ENCODE measurements at places on chromosomes 13 and 19. TPM values are rescaled to one million over a fixed set of nuclear protein-coding genes. Genes with fewer than 3 reads are reported as not detected.

DNA sequence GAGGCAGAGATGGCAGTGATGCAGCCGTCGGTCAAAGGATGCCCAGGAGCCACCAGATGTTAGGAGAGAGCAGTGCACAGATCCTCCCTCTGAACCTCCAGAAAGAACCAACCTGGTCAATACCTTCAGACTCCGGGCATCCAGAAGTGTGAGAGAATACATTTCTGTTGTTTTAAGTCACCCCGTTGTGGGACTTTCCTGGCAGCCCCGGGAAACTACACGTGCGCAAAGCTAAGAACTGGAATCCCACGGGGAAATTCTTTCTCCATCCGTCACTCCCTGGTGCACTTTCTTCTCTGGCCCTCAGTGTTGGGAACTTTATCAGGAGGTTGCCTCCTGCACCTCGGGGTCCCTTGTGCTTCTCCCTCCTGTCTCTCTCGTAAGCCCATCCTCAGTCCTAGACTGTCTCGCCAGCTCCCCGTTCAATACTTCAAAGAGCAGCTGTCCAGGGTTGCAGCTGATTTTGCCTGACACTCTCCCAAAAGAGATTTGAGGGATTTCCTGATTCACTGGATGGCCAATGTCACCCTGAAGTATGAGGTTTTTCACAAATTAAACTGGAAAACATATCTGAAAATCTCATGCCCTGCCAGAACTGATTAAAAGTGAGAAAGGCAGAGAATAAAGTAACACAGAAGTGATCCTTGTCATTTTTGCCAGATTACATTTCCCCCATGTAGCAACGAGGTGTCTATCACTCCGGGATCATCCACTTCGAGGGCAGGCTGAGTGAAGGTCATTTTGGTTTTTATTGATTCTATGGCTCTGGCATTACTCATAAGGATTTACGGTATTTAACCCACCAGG, 136.8 kb downstream of the DCT start:
- H3K27ac ChIP-seq: no peak overlapping the region
- DNase-seq: no peak
- no peaks in the 10 kb centered on the region for H3K36me3 ChIP-seq
- no peak overlapping the region for H3K4me3 ChIP-seq

DNA sequence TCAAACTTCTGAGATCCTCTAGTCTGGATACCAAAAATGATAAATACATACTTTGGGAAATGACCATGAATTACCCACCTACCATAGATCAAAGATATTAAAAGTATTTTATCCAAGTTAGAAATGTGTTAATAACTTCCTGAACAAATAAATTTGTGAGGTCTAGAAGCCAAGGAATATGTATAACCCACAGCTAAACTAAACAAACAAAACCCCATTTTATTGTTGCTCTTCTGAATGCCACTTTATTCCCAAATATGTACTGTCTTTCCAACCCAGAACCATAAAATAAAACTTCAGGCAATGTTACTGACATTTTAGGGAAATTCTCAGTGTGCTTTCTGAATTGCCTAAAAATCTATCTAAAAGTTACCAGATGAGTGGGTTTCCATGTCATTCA, 35.1 kb downstream of the UBL3 start:
- DNase-seq: no peak
- no peak overlapping the region for H3K4me3 ChIP-seq
- H3K27me3 ChIP-seq: no peaks in the 10 kb centered on the region
- peaks cover 12% of the 10 kb centered on the region for H3K4me1 ChIP-seq
- H3K36me3 ChIP-seq: no peaks in the 10 kb centered on the region
- no peak overlapping the region for H3K27ac ChIP-seq

- H3K36me3 ChIP-seq: no peaks in the 10 kb centered on the region
- no peaks in the 10 kb centered on the region for H3K4me1 ChIP-seq
Observed at GRCh38 chr13:26697069-26697955, 63.3 kb downstream of the GPR12 start.

TRIP10 gene
- total RNA-seq: 79.2 TPM

PTGIR gene
- total RNA-seq: 0.46 TPM

PRDX2 gene
- total RNA-seq: 406 TPM
